AG10803 (cell line): ENCODE measurements at places on chromosomes 5 and 9.

DNA sequence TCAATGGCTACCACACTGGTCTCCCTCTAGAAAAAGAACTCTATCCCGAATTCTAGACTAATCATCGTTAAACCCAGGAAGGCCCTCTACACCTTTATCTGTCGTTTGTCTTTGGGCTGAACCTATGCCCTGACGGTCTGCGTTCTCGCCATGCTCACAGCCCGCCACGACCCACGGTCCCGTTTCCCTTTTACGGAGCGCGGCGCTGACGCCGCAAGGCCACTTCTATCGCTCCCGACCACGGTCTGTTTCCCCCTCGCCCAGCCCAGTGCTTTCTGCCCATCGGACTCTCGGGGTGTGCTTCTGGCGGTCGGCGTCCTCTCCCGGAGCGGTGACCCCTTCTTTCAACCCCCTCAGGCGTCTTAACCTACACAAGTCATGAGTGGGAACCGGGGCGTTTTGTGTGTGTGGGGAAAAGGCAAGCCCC is 974 bp downstream of the C9orf40 start:
- DNase-seq = peak; percentile 22

DNA sequence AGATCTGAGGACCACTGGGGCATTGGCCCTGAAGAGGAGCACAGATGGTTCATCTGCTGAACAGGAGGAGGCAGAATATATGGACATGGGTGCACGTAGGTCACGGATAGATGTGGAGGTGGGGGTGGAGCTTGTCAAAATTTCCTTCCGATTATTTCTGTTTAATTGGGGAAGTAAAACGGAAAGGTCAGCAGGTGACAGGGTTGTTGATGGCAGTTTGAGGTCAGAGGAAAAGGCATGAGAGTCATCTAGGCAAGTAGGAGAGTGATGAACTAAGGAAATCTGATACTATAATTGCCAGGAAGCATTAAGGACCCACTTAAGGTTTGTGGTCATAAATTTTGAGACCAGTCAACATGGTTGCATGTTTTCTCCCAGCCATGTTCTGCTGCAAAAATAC is 8.4 kb upstream of the FAM81B start:
- DNase-seq = no peak

GRCh38 chr5:136038635-136039034 is 9.8 kb downstream of the TGFBI start:
- DNase-seq = peak; percentile 85

GRCh38 chr5:144710637-144711036 is 540.0 kb downstream of the KCTD16 start:
- DNase-seq = no peak

GRCh38 chr9:16458696-16459420 is 411.6 kb downstream of the BNC2 start:
- DNase-seq = no peak

- DNase-seq = peak; percentile 71
Observed at GRCh38 chr9:127785023-127785932, 556 bp upstream of the CDK9 start.

GRCh38 chr5:96664669-96665068 is 2.5 kb downstream of the CAST start:
- DNase-seq = no peak

DNA sequence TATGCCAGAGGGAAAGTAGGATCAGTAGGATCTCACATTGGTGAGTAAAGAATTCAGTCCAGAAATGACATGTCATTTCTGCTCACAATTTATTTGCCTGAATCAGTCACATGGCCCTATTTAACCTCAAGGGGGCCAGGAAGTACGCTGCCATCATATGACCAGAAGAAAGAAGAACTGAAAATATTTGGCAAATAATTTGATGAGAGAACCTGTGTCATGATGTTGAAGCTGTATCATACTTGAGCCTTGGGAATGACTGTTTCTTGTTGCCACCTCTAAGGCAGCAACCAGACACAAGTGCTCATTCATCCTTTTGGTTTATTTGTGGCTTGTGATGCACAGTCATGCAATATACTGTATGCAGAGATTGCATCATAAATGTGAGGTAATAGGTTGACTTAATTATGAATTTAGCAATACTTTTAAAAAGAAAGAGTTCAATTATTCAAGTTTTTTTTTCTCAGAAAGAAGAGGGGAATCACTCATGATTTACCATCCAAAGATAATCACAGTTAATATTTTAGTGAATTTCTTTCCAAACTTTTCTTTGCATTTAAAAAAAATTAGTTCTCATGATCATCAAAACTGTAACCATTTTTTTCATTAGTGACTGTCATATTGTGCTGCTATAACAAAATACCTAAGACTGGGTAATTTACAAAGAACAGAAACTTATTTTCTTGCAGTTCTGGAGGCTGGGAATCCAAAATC is 8.2 kb upstream of the ZFYVE16 start:
- DNase-seq = peak; percentile 79

DNA sequence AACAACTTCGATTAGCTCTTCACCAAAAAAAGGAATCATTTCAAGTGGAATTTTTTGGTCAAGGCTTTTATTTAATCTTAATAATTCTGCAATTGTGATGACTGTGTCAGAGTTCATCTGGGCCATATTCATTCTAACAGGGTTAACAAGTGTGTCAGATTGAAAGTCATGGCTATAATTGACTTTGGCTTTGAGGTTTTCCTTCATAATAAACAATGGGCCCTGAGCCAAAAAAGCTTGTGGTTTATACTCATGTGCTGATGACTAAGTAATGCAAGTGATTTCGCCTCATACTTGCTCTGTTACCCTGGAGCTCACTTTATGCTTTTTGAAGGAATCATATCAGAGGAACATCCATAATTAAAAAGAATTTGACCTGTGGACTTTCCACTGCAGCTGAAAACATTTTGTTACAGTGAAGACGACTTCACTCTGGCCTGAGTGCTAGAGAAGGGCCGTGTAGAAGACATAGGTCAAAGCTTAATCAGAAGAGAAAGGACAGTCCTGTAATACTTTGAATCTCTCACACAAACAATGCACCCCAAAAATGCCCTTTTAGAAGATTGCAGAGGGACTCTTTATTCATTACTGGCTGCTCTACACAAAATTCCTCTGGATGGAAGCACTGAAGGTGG is 101.7 kb downstream of the GDNF start:
- DNase-seq = peak; percentile 97

DNA sequence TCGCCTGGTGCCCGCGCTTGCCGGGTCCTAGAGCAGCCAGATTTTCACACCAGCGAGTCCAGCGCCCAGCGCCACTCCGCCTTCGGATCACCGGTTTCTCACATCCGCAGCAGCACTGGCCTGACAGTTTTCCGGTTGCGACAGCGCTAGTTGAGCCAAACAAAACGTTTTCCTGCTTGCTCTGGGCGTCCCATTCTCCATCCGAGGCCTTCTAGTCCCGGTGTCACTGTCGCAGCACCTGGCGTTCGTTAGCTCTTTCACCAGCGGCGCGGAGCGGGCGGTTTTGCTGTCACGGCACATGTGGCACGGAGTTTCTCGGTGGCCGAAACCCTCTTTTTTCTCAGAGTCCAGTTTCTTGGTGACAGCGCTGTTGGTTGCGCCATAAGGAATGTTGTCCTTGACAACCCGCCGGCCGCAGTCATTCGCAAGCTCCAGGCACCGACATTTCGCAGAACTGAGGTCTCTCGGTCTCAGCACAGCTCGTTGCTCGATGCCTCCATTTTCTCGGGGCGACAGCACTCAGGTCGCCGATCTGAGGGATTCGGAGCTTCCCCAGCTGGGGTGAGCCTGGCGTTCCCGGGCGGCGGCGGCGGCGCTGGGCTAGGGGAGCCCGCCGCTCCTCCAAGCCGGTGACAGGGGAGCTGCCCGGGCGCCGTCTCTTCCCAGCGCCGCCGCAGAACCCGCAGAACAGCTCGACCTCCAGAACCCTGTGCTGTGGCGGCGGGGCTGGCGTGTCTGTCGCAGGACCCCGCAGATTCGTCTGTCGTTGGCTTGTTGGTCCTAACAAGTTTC is 47.8 kb downstream of the ANXA2R start:
- peak; percentile 92 for DNase-seq

DNA sequence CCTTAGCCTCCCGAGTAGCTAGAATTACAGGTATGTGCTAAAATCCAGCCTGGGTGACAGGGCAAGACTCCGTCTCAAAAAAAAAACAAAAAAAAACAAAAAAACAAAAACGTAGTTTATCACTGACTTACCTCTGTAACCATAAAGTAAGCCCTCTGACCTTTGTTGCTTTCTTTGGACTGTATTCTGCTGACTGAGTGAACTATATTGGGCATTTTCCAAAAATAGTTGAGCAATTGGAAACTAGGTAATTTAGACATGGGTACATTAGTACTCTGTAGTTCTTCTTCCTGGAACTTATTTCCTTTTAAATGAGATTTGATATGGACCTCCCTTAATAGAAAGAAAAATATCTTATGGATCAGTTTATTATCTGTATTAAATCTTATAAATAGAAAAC is 66.6 kb downstream of the ANKHD1 start:
- no peak for DNase-seq

DNA sequence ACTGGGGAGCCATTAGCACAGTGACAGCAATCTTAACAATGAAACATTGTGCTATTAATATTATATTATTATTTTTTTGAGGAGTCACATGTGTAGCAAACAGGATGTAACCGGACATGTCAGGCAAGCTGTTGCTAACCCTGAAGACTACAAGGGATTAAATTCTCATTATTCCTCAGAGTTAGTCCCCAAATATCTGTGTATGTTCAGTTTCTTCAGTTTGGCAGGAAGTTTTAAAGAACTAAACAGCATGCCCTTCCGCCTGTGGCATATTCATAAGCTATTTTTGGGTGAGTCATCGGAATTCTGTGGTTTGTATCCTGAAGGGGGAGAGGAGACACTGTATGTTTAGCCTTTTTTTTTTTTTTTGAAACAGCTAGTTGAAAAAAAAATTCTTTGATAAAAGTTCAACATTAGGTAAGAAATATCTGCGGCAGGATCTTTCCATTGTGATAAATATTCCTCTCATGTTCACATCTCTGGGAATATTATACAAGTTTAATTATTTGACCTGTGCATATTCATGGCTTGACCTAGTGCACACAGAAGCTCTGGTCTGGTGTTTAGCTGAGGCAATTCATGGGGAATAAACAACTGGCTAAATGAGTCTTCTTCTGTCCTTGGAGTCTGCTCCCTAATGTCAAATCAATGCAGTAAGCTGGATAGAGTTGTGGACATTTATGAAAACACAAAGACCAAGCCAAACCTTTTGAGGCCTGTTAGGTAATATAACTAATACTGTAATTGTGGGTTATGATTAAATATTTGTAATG is 202.7 kb upstream of the CDKN2B start:
- peak; percentile 94 for DNase-seq
